ENCODE measurements at places on chromosomes 7 and 10.
A peak's percentile ranks its signal among the peaks of the same experiment; 100 is the strongest.

- no peak for DNase-seq
Measured at GRCh38 chr7:13800694-13801448, 188.6 kb downstream of the ETV1 start.

DNA sequence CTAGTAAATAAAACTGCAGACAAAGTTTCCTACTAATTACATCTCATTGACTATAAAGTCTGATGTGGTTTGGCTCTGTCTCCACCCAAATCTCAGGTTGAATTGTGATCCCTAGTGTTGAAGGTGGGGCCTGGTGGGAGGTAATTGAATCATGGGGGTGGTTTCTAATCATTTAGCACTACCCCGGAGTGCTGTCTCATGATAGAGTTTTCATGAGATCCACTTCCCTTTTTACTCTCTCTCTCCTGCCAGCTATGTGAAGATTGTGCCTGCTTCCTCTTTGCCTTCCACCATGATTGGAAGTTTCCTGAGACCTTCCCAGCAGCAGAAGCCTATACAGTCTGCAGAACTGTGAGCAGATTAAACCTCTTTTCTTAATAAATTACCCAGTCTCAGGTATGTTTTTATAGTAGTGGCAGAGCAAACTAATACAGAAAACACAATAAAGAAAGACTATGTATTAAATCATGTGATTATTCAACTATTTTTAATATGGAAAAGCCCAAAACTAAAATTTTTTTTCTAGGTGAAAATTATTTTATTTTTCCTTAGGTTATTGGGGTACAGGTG is 232.1 kb downstream of the FZD1 start:
- DNase-seq: no peak

DNA sequence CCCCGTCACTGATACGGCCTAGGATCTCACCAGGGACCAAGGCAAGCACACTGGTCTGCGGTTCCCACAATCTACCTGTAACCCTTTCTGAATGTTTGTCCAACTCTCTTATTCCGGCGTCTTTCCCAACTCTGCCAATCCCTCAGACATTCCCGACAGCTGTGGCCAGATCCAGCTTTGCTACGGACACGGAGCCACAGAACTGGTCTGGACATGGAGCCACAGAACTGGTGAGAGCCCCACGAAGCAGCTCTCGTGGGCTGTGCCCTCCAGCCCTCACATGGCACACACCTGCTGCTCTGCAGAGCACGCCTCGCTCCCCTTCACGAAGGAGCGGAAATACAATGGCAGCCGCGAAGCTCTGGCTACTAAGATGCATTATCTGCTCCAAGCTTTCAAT is 376.8 kb downstream of the DNAJB6 start:
- no peak for DNase-seq

DNA sequence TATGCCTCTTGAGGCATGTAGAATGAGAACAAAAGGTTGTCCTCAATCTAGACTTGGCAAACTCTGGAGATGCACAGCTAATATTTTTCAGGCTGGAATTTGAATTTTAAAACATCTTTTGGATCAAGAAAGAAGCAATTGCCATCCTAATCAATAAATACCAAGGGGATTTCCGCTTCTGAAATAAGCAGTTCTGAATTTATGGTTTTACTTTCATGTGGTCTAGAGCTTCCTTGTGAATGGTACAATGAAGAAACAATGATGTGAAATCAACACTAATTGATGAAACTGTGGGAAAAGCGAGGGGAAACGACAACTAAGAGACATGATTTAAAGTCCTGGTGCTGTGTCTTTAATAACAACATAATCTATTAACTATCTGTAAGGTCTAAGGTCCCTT is 1202.7 kb downstream of the SORCS3 start:
- no peak for DNase-seq

DNA sequence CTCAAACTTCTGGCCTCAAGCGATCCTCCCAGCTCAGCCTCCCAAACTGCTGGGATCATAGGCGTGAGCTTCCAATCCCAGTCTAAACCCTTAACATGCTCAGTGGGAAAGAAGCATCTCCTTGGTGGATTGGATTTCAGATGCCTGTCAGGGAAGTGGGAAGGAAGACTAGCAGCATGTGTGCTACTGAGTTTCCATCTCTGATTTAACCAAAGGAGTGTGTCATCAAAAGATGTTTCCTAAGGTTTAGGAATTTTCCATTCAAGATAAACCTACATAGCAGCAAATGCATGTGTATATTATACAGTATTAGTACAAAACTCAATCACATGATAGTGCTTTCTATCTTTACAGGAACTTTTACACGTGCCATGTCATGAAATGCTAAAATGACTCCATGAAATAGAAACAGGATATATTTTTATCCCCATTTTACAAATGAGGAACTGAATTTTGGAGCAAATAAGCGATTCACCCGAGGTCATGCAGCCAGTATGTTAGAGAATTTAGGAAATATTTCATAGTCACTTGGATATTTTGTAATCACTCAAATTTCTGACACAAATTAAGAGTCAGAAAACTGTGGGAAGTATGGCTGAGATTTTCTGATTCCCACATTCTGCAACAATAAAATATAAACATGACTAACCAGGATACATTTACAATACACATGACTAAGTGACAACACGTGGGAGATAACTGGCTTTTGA is 11.4 kb upstream of the TMEM26 start:
- no peak for DNase-seq

DNA sequence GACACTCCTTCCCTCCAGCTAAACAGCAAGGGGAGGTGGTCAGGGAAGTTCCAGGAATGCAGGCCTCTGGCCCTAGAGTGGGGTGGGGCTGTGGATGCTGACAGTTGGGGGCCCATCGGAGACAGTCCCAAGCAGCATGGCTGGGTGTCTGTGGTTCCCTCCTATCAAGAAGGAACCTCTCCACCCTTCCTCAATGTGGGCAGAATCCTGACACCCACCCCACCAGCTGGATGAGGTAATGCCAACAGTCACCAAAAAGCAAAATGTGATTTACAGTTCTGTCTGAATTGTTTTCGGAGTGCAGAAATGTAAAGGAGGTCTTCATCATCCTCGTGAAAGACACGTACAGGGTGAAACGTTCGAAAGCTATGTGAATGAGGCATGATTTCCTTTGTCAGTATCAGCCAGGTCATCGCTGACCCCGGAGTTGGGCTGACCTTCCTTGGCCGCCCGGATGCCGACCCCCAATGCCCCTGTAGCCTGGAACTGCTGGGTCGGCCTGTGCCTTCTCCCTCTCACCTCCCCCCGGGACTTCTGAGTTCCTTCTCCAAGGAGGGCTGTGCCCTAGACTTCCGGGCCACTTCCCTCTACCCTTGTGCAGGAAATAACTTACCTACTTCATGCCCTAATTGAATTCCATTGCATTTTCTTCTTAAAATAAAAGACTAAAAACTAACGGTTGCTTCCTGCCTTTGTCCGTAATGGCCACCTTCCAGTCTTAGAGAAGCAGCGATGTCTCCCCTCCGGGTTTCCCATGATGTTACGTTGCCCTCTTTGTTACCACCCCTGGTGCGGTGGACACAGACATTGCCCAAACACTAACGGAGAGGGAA is 24.5 kb downstream of the FOXK1 start:
- no peak for DNase-seq

DNA sequence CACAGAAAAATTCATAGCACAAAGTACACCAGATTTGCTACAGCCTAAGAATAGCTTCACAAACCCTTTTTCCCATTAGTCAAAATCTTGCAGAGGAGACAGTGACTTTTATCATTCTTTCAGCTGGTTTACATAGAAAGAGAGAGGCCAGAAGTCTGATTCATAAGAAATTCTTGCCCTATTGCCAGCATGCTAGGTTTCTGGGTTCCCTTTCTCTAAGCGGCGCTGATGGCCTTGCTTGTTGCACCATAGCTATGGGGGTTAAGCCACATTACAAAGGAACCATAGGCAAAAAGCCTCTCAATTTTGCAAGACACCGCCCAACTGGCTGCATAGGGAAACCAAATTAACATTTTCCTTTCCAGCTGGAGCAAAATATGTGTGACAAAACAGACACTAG is 87.4 kb downstream of the ZNF467 start:
- DNase-seq: no peak

GRCh38 chr10:73768881-73769280 is 13.0 kb upstream of the CHCHD1 start:
- peak; percentile 54 for DNase-seq

- no peak for DNase-seq
Measured at GRCh38 chr10:96441322-96441885, 72.3 kb downstream of the TLL2 start.

GRCh38 chr10:99470327-99470726 is 39.9 kb upstream of the GOT1 start:
- DNase-seq: no peak

GRCh38 chr10:77424257-77424656 is 213.4 kb downstream of the KCNMA1 start:
- DNase-seq: no peak

DNA sequence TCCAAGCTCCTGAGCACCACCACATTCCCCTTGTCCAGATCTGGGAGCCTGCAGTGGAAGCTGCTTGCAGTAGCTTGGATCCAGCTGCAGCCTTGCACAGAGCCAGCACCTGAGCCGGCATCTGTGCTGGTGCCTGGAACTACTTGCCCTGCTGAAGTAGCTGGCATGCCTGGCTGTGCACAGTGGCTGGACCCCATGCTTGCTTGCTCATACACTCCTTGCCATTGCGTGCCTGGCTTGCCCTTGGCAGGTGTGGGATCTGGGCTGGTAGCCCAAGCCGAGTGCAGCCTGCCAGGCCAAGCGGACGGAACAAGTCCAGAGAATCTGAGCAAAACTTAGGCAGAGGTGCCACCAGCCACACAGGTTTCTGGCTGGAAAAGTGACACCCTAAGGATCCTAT is 759.9 kb downstream of the IPMK start:
- DNase-seq: no peak

DNA sequence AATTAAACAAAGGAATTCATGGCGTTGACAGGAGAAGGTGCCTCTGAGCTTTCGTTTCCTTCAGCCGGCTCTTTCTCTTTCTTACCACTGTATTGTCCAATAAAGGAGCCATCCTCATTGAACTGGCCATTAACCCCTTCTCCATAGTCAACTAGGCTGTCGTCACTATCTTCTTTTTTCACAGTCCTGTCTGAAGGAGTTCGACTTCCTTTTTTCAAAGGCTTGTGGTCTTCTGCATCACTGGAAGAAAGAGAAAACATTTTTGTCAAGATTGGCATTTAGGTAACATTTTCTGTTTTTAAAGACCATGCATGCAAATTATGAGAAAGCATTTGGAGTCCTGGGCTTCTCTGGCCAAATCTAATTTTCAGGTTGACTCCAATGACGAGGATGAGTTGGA is 19.7 kb upstream of the LAMB4 start:
- no peak for DNase-seq

GRCh38 chr10:1022413-1022812 is 3.2 kb downstream of the IDI2 start:
- DNase-seq: no peak

DNA sequence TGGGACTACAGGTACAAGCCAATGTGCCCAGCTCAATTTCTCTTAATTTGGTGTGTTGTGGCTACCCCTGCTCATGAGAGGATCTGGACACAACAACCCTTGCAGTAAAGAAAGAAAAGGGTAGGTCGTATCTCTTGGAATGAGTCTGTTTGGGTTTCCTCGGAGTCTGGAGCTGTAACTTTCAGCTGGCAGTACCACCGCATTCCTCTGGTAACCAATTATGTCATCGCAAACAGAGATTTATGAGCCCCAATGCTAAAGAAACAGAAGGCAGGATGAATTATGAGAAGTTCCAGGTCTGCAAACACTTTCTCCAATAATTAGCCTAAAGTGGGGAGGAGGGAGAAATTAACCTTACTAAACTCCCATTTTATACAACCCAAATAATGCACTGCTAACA is 186.6 kb upstream of the NRP1 start:
- no peak for DNase-seq

DNA sequence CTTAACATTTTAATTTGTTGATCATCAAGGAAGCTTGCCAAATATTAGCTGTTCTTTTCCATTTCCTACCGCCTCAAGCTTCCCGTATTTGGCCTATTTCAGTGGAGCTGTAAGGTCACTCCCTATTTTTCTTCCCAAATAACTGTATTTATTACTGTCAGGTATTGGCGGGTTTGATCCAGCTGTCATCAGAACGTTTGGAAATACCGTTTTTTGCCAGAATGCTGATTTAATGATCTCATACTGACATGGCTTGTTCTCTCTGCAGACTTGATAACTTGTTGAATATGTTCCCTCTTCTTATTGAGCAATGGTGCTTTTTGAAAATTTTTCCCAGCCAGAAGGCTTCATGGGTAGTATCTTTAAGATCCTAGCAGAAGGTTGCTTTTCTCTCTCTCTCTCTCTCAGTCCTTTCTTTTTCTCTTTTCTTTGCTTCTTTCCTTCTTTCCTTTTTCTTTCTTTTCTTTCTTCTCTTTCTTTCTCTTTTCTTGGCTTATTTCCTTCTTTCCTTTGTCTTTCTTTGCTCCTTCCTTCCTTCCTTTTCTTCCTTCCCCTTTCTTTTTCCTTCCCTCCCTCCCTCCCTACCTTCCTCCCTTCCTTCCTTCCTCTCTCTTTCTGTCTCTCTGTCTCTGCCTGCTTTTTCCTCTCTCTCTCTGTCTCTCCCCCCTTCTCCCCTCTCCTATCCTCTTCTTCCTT is 42.1 kb downstream of the CUX1 start:
- DNase-seq: no peak

GRCh38 chr7:155198901-155199845 is 98.5 kb upstream of the INSIG1 start:
- DNase-seq: no peak

DNA sequence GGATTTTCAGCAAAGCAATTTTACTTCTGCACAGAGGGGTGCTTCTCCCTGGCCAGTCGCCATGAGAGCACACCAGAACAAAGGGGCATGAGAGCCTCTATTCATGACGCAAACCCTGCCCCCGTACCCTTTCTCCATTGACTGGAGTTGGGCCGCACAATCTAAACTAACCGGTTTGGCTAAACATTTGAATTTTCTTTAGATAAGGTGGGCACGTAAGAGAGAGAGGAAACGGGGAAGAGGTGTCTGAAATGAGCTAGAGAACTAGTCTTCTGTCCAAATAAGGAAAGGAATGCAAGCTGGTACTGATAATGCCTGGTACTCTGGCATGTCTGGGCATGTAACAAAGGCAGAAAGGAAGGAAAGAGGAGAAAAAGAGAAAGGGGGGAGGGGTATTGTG is 13.2 kb upstream of the SCIN start:
- no peak for DNase-seq

- DNase-seq: no peak
Measured at GRCh38 chr7:8255680-8256655, 6.0 kb downstream of the ICA1 start.

Measured in DMS79 treated with DMSO at 0.1 percent for 48 hours (cell line).